ENCODE measurements at places on chromosomes 7 and 10. TPM values are rescaled to one million over a fixed set of nuclear protein-coding genes. Genes with fewer than 3 reads are reported as not detected.

JCAD gene
- total RNA-seq, result 0.05 TPM

MSMB gene
- not detected for total RNA-seq

NFKB2 gene
- total RNA-seq, result 328 TPM

- no peak overlapping the region for H3K27ac ChIP-seq
- peak; percentile 9 for DNase-seq
- peaks cover 50% of the 10 kb centered on the region for H3K4me1 ChIP-seq
- H3K27me3 ChIP-seq, result no peaks in the 10 kb centered on the region
These were observed 5.8 kb downstream of the IDE start for GRCh38 chr10:92567952-92568600.

- H3K27ac ChIP-seq, result peak overlapping the region; percentile 39
- no peak overlapping the region for H3K4me3 ChIP-seq
- peaks cover 73% of the 10 kb centered on the region for H3K4me1 ChIP-seq
- peaks cover 2% of the 10 kb centered on the region for H3K36me3 ChIP-seq
These were observed 43.5 kb upstream of the UCN3 start for GRCh38 chr10:5321273-5321672.

DNA sequence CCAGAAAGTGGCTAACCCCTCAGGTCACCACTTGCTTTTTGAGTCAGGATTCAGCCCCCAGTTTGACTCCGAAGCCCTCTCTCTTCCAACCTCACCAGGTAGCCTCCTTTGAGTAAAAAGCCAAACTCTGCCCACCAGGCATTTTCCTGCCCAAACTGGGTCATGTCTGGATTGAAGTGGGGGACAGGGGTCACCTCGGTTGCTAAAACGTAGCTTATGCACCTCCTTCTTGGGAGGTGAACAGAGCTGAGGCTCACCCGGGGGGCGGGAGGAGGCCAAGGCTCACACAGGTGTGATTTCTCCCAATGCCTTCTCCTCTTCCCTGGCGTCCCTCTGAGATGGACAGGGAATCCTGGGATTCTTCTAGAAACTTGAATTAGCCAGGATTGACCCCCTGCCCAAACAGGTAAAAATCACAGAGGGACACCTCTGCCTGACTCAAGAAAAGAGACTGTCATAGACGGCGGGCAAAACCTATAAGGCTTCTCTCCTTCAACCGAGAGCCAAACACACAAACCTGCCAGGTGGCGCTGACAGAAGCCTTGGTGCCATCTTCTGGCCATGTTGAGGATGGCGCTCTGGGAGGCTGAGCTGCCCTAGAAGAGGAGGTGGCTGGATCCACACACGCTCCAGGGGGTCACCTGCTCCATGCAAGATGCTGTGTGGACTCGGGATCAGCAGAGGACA, 51.6 kb downstream of the PRLHR start:
- H3K27ac ChIP-seq, result no peak overlapping the region
- H3K4me3 ChIP-seq, result no peak overlapping the region
- peaks cover 42% of the 10 kb centered on the region for H3K27me3 ChIP-seq
- H3K4me1 ChIP-seq, result no peaks in the 10 kb centered on the region
- H3K36me3 ChIP-seq, result no peaks in the 10 kb centered on the region
